ENCODE measurements at places on chromosomes 1 and 21. TPM values are rescaled to one million over a fixed set of nuclear protein-coding genes. Genes with fewer than 3 reads are reported as not detected.

Gene ASCL5
- not detected for total RNA-seq

Gene SV2A
- 3.7 TPM for total RNA-seq

Gene VHLL
- not detected for total RNA-seq

GRCh38 chr1:156080863-156081179 is 1.4 kb downstream of the MEX3A start:
- no peak for DNase-seq

DNA sequence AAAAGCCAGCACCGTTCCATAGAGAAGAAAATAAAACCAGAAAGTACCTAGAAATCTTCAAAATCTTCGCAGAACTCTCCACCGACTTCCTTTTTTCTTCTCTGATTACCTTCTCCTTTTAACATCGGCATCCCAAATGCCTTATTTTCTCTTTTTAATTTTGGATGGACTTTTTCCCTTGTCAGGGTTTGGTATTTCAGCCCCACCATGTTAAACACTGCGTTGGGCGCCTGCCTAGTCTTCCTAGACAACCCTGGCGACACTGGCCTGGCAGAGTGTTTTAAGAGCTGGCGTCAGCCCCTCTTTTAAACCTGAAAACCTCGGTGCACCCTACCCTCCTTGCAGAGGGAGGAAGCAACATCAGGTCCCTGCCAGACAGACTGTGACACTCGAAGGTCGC is 66.0 kb upstream of the EFHD2 start:
- DNase-seq, result peak; percentile 84

DNA sequence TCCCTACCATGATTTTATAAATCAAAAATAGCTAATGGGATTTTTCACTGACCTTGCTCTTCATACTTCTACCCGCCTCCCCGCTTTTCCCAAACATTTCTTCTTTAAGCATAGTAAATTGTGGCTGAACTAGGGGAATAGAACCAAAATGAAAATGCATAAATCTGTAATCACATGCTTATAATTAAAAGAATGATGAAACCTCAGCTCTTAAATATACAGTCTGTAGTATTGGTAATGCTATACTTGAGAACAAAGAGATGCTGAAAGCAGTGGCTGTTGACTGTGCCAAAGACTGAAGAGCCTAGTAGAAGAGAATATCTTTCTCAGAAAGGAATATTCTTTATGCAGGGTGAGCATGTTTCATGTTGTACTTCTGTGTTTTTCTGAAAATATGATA is 249.1 kb downstream of the GREM2 start:
- DNase-seq, result no peak

DNA sequence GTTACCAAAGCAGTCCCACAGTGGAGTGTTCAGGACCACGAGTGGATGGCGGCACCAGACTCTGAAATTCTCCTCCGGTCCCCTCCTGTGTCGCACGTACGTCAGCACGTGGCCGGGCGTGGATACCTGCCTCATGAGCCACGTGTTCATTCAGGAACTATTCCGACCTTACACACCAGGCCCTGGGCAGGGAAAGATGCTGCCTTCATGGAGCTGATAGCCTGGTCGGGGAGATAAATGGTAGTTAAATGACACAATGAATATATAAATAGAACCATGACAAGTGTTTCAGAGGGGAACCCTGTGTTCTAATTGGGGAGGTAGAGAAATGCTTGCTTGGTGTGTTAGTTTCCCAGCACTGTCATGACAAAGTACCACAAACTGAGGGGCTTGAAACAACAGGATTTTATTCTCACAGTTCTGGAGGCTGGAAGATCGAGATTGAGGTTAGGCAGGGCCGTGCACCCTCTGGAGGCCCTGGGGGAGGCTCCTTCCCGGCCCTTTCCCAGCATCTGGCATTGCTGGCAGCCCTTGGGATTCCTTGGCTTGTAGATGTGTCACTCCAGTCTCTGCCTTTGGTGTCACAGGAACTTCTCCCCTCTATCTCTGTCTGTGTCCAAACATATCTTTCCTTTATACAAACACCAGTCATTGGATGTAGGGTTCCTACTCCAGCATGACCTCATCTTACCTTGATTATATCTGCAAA is 28.9 kb upstream of the GPR137B start:
- no peak for DNase-seq

GRCh38 chr21:18368205-18368604 is 35.4 kb downstream of the TMPRSS15 start:
- DNase-seq, result no peak

DNA sequence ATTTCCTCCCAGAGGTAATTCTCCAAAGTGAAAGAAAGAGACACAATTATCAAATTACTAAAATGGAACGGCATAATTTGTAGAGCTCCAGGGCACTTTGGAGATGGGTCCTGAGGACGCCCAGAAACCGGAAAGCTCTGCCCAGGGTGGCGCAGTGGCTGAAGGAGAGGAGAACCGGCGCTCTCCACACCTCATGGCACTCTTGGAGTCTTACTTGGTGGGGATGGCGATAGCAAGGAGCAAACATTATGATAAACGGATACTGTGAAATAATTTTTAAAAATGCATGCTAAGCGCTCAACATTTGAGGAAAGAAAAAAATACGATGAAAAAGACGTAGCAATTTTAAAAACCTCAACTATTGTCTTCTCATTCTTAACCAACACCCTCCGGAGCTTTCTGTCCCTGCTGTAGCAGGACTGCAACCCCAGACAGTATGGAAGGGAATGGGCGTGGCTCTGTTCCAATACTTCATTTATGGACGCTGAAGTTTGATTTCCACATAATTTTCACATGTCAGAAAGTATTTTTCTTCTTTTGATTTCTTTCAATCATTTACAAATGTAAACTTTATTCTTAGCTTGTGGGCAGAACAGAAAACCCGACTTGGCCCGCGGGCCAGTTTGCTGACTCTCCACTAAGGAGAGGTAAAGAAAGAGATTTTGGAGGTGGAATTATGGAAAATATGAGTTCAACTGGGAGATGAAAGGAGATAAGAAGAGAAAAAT is 1.1 kb downstream of the S100A11 start:
- peak; percentile 78 for DNase-seq

All from tongue (tissue), 3 donors.